ENCODE measurements at places on chromosomes 12 and 14. TPM values are rescaled to one million over a fixed set of nuclear protein-coding genes. Genes with fewer than 3 reads are reported as not detected.

DNA sequence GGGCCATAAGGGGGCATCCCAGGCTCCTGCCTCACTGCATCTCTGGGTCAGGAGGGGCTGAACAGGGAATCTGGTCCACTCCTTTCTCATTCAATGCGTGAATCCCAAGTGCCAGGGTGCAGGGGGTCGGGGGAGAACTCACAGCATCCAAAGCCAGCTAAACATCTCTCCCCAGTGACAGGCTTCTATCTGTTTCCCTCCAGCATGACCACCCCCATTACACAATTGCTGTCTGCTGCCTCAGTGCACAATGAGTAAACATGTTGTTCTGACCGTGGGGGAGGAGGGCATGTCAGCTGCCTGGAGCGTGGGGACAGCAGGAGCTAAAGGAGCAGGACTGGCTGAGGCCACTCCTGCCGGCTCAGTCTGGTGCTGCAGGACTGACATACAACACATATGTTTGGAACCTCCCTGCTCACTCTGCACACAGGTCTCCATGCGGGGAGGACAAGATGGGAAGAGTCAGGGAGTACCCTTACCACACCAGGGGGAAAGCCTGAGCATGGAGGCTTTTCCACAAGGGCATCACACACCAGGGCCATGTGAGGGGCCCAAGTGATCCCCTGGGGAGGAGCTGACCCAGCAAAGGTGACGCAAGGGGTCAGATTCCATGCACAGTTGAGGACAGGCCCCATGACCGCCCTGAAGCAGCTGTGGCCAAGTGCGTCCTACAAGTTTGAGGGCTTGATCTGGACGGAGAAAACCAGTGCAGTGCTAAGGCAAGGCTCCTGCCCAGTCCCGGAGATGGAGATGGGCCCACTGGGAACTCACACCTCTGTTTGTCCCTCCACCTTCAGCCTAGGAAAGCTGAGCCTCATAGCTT, 1.4 kb downstream of the TNS2 start:
- DNase-seq: no peak

HOXC5 gene
- 0.83 TPM for total RNA-seq

IAPP gene
- not detected for total RNA-seq

RFX4 gene
- total RNA-seq: not detected

GRCh38 chr12:65778258-65779090, 45.8 kb upstream of the HMGA2 start:
- DNase-seq: no peak

FERMT2 gene
- 387 TPM for total RNA-seq

RPL36AL gene
- total RNA-seq: 323 TPM

CAPZA3 gene
- not detected for total RNA-seq

- no peak for DNase-seq
Measured at GRCh38 chr12:26028953-26029735, 70.7 kb downstream of the RASSF8 start.

DNA sequence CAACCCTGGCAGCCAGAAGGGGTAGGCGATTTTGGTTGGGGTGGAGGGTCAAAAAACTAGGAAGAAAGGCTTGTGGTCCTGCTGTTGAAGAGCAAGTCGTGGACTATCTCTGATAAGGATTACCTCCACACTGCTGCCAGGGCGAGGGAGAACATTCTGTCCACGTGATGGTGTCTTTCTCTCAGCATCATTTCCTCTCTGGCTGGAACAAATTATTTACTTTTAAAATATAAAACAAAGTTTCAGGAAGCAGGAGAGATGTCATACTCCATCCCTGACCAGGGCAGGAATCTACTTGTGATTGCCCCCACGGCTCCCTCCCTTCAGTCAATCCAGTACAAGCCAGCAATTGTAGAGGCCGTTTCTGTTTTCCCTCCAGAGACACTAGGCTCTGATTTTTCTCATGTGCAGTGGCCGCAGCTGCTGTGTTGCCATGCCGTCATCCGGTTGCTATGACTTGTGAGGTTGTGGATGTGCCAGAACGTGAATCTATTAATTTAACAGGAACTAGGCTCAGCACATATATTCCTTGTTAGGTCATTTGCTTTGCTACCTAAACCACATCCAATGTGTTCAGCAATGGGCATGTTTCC, 61.5 kb upstream of the PTGR2 start:
- no peak for DNase-seq

SAMD4A gene
- total RNA-seq: 123 TPM

GRCh38 chr12:97316321-97316720, 146.3 kb upstream of the RMST start:
- DNase-seq: peak; percentile 53

GRCh38 chr14:44029933-44030332, 477.1 kb downstream of the FSCB start:
- DNase-seq: no peak

KCNH3 gene
- 0.66 TPM for total RNA-seq

GRCh38 chr12:127675936-127676335, 591.0 kb upstream of the TMEM132C start:
- peak; percentile 72 for DNase-seq

- no peak for DNase-seq
Measured at GRCh38 chr14:54211551-54212308, 185.1 kb upstream of the CDKN3 start.

SIX4 gene
- total RNA-seq: 3.0 TPM

PTCSC3 gene
- total RNA-seq: not detected

- no peak for DNase-seq
Measured at GRCh38 chr12:2282318-2282717, 229.5 kb downstream of the CACNA1C start.

DNA sequence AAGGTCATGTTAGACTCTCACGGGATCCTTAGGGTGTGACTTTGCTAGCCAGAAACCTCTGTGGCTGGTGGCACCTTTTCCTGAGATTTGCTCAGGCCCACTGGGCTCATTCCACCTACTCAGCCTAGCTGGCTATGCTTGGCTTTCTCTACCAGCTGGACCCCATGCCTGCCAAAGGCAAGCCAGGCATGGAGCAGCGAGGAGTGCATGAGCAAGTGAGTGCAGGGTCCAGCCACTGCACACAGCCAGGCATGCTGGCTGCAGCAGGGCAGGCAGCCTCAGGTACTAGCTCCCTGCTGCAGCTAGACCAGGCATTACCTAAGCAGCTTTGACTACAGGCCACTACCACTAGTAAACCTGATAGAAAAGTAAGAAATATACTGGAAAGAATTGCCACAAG, 29.7 kb upstream of the PAPLN start:
- no peak for DNase-seq

DNA sequence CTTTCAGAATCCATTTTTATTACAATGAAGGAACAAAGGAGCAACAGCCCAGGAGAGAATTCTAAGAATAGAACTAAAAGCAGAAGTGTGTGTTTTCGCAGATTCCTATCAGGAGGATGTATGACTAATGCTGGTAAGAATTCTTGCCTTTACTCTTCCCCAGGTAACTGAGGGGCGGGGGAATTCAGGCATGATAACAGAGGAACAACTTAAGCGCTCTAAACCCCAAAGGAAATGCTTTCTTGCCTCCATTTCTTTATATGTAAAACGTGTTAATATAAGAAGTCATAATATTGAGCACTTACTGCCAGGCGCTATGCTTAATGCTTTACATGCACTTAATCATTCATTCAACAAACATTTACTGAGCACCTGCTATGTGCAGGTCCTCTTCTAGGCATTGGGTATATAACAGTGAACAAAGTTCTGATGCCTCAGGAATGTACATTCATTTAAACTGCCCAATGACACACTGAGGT, 4.5 kb downstream of the HCAR1 start:
- no peak for DNase-seq

- no peak for DNase-seq
Measured at GRCh38 chr14:60812987-60813386, 78.4 kb downstream of the MNAT1 start.

- no peak for DNase-seq
Measured at GRCh38 chr14:82422230-82422629, 888.6 kb upstream of the SEL1L start.

GRCh38 chr12:25994901-25995625, 36.6 kb downstream of the RASSF8 start:
- no peak for DNase-seq

DNA sequence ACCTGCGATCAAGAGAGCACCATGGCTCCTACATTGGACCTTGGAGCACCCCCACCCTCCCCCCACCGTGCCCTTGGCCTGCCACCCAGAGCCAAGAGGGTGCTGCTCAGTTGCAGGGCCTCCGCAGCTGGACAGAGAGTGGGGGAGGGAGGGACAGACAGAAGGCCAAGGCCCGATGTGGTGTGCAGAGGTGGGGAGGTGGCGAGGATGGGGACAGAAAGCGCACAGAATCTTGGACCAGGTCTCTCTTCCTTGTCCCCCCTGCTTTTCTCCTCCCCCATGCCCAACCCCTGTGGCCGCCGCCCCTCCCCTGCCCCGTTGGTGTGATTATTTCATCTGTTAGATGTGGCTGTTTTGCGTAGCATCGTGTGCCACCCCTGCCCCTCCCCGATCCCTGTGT, 1.8 kb upstream of the RNU7-1 start:
- DNase-seq: no peak

GRCh38 chr14:58846682-58847465, 209.1 kb downstream of the DACT1 start:
- DNase-seq: no peak

AICDA gene
- total RNA-seq: not detected

GRCh38 chr12:6890789-6891645, 13.6 kb upstream of the LRRC23 start:
- DNase-seq: peak; percentile 99

DNA sequence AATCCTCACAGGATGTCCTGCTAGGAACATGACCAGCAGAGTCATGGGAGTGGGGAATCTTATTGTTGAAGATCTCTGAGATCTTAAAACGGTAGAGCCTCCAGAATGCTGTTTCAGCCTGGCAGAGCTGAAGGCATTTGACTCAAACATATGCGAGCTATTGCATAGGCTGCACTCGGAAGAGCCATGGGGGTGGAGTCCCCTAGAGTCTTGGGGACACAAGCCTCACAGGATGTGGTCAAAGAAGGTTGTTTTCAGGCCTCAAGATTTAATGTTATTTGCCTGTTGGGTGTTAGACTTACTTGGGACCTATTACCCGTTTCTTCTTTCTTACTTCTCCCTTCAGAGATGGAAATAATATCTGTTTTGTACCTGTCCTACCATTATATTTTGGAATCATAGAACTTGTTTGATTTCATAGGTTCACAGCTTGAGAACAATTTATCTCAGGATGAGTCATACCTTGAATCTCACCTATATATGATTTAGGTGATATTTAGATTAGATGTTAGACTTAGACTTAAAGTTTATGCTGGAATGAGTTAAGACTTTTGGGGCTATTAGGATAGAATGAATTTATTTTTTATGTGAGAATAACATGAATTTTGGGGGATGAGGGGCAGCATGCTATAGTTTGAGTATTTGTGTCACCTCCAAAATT, 172.2 kb upstream of the ATP2B1 start:
- DNase-seq: no peak

DNA sequence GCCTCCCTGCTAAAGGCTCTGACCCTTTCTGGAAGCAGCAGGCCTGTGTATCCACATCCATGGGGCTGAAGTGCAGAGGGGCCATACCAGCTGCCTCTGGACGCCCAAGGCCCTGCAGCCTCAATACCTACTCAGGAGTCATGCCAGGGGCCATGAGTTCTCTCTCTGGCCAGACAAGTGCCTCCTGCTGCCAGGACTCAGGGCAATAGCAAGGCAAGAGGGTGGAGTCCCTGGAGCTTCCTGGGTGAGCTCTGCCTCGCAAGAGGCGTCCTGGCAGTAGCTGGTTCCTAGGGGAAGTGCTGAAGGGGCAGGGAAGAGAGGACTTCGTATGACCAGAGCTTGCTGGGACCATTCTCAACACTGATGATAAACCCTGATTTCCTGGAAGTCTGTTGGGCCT, 10.9 kb upstream of the ENDOU start:
- no peak for DNase-seq

DNA sequence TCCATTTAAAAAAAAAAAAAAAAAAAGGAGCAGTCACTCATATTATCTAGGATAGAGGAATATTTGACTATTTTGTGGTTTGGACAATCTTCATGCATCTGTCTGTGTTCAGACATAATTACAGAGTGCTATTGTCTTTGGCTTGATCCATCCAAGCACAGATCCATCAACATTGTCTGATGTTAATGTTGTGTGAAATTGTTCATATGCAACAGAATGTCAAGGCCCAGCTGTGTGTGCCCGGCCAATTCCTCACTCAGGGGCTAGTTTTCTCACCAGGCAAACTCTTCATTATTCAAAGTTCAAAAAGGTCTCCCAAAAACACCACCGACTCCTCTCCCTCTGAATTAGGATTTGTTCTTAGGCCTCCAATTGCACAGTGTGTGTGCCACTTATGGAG, 324.9 kb upstream of the TMTC1 start:
- no peak for DNase-seq

- peak; percentile 77 for DNase-seq
Measured at GRCh38 chr12:52494100-52494499, 1.0 kb upstream of the KRT6A start.

DNA sequence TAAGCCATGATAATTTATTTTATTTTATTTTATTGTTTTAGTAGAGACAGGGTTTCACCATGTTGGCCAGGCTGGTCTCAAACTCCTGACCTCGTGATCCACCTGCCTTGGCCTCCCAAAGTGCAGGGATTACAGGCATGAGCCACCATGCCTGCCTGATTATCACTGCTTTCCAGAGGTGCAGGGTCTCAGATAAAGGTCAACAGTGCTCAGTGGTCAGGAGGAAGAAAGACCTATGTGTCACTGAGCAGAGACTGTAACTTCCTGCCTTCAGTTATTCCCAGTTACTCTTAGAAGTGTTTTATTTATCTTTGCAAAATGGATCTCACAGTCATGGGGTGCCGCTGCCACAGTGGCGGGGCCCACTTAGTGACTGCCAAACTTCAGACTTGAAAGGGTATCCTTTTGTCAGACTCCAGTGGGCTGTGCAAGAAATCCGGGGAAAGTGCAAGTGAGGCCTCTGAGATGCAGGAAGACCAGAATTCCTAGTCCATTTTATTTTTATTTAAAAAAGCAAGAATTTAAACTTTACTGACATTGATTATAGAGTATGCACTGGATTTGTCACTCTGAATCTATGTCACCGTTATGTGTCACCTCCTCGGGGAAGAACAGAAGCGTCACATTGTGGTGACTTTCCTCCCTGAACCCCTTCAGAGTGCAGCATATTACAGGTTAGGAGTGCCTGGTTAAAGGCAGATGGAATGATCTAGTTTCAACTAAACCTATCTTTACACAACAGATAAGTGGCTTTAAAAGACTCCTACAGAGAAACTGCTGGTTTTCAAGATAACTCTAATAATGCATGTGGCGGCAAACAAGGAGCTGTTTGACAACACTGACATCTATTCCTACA, 59.1 kb upstream of the BICD1 start:
- no peak for DNase-seq

ADCY4 gene
- 32.9 TPM for total RNA-seq

TAS2R50 gene
- total RNA-seq: 1.2 TPM
